ENCODE measurements at places on chromosomes 12 and 14. TPM values are rescaled to one million over a fixed set of nuclear protein-coding genes. Genes with fewer than 3 reads are reported as not detected.

DNA sequence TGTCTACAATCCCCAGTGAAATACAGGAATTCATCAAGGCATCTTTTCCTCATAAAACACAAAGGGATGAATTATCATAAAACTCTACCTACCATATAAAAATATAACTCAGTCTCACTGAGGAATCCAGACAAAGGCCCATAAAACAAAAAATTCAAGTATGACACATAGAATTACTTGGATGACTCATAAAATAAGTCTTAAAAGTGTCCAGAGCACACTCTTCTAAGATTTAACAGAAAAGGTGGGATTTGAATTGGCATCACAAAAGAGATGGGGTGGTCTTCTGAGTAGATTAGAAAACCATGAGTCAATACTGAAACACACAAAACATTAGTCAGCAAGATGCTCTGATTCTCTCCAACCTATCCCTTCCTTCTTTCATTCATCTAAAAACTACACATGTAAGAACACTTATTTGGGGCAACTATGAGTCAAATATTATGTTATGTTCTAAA lies 202.7 kb upstream of the GARIN6 start:
- peaks cover 5% of the 10 kb centered on the region for H3K4me1 ChIP-seq
- H3K27me3 ChIP-seq: no peaks in the 10 kb centered on the region
- DNase-seq: no peak
- no peak overlapping the region for H3K27ac ChIP-seq
- no peak overlapping the region for H3K4me3 ChIP-seq

DNA sequence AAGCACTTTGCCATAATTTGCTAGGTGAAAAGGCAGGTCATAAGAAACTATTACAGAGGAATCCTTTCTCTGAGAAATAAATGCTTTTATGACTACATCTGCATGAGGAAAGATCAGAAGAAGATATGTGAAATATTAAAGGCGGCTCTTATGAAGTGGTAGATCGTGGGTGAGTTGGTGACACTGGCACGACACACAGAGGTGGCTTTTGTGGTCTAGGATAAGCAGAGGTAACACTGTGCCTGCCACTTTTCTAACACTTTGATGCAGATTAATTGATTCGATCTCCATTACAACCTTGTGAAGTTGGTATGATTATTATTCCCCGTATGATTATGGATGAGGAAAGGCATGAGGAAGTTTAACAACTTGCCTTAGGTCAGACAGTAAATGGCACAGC lies 60.0 kb upstream of the ELK3 start:
- H3K4me1 ChIP-seq: peaks cover 14% of the 10 kb centered on the region
- DNase-seq: no peak
- no peaks in the 10 kb centered on the region for H3K36me3 ChIP-seq
- H3K27ac ChIP-seq: no peak overlapping the region

- H3K4me1 ChIP-seq: no peaks in the 10 kb centered on the region
- no peaks in the 10 kb centered on the region for H3K36me3 ChIP-seq
- no peak for DNase-seq
- no peaks in the 10 kb centered on the region for H3K27me3 ChIP-seq
Measured at GRCh38 chr14:91300283-91300895, 55.9 kb upstream of the GPR68 start.

- DNase-seq: no peak
- H3K36me3 ChIP-seq: no peaks in the 10 kb centered on the region
- H3K4me1 ChIP-seq: no peaks in the 10 kb centered on the region
- H3K27me3 ChIP-seq: no peaks in the 10 kb centered on the region
Measured at GRCh38 chr14:100640471-100641273, 53.5 kb upstream of the BEGAIN start.

ADAM20 gene
- 1.9 TPM for total RNA-seq

- H3K4me1 ChIP-seq: no peaks in the 10 kb centered on the region
- no peak for DNase-seq
- no peaks in the 10 kb centered on the region for H3K36me3 ChIP-seq
- no peak overlapping the region for H3K27ac ChIP-seq
- no peak overlapping the region for H3K4me3 ChIP-seq
Measured at GRCh38 chr14:71852181-71852580, 80.0 kb upstream of the RGS6 start.

KRT72 gene
- total RNA-seq: not detected

LUM gene
- 138 TPM for total RNA-seq

DNA sequence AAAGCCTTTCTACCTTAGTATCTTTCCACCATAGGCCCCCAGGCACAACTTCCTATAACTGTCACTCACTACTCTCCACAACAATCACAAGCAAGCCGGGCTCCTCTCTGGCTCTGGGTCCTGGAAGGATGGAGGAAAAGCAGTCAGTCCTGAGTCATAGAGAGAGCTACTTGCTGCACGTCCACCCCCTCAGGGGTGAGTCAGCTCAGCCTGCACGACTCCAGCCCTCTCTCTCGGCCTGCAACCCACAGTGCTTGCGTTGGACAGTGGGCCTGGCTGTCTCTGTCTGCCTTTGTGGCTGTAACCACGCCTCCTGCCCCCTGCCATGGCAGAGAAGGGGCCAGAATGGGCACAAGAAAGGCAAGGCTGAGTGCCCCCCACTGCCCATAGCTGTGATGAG lies 154.1 kb upstream of the FKBP4 start:
- H3K27me3 ChIP-seq: no peaks in the 10 kb centered on the region
- peaks cover 9% of the 10 kb centered on the region for H3K36me3 ChIP-seq
- H3K4me3 ChIP-seq: no peak overlapping the region
- H3K4me1 ChIP-seq: peaks cover 33% of the 10 kb centered on the region
- peak; percentile 79 for DNase-seq

DNA sequence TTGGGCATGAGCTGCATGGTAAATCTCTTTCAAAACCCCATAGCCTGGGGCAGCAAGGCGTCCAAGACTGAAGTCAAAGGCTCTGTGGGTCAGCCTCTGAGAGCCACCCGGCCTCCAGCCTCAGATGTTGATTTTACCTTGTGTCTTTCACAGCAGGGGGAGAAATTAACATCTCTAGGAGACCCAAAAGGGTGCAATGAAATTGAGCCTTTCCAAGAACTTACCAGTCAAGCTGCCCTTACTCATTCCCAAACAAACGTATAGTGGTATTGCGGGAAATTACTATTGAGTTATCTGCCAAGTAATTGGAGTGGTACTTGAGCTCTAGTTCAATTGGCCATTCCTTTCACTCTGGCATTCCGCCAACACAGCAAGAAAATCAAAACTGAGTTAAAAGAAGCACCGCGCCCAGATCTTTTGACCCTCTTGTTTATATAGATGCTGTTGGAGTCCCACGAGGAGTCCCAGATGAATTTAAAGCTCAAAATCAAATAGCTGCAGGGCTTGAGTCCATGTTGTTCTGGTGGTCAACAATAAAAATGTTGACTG lies 380.7 kb upstream of the SYT1 start:
- no peak for DNase-seq
- H3K4me3 ChIP-seq: no peak overlapping the region

GPR137C gene
- total RNA-seq: 0.14 TPM

DNA sequence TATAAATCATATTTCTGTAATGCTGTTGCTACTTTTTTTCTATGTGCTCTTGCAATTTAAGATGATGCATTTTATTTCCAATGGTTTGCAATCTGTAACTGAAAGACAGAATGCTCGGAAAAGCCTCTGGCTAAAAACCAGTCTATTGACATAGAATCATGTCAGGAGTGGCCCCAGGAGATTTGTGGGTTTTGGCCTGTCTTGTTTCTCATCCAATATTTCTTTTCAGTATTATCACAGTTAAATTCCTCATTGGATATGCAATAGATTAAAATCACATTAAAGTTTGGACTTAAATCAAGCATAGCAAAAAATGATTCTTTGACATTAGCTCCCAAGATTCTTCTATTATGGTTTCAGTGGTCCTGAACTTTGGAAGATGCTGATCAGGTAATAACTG lies 19.1 kb upstream of the SLC38A2 start:
- H3K27me3 ChIP-seq: no peaks in the 10 kb centered on the region
- no peaks in the 10 kb centered on the region for H3K36me3 ChIP-seq
- no peak overlapping the region for H3K4me3 ChIP-seq
- peak overlapping the region; percentile 96 for H3K27ac ChIP-seq

WNT1 gene
- 1.2 TPM for total RNA-seq

DNA sequence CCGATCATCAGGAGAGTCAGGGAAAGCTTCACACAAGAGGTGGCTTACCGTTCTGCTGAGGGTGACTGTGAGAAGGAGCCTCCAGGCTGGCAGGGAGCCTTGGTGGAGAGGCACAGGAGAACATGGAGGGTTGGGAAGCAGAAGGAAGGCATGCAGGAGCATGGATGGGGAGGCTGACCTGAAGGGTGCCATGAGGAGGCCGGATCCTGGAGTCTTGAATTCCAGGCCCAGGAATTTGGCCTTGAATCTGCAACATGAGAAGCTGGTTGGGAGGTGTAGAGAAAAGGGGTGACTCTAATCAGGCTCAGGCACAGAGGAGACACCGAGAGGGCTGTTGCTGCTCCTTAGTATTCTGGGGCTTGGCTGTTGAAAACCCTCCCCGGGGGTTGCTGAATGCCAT lies 130.2 kb downstream of the PELI2 start:
- no peaks in the 10 kb centered on the region for H3K4me1 ChIP-seq
- no peak for DNase-seq
- H3K4me3 ChIP-seq: no peak overlapping the region
- H3K27me3 ChIP-seq: no peaks in the 10 kb centered on the region
- H3K27ac ChIP-seq: no peak overlapping the region

HOXC9 gene
- total RNA-seq: not detected

- no peak for DNase-seq
- peaks cover 24% of the 10 kb centered on the region for H3K4me1 ChIP-seq
- H3K4me3 ChIP-seq: no peak overlapping the region
- no peaks in the 10 kb centered on the region for H3K27me3 ChIP-seq
- no peaks in the 10 kb centered on the region for H3K36me3 ChIP-seq
Measured at GRCh38 chr12:3607039-3607720, 116.2 kb downstream of the PRMT8 start.

SYNDIG1L gene
- total RNA-seq: 3.1 TPM

DNA sequence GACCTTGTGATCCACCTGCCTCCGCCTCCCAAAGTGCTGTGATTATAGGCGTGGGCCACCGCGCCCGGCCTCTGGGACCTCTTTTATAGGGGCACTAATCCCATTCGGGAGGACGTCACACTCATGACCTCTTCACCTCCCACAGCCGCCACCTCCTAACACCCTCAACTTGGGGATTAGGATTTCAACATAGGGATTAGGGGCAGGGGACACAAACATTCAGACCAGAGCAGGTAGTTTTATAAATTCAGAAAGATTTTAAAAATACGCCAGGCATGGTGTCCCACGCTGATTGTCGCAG lies 49.4 kb downstream of the TPCN1 start:
- H3K27me3 ChIP-seq: no peaks in the 10 kb centered on the region
- no peak for DNase-seq
- H3K4me1 ChIP-seq: peaks cover 23% of the 10 kb centered on the region
- peak overlapping the region; percentile 94 for H3K27ac ChIP-seq

GLT1D1 gene
- total RNA-seq: 0.68 TPM

DNA sequence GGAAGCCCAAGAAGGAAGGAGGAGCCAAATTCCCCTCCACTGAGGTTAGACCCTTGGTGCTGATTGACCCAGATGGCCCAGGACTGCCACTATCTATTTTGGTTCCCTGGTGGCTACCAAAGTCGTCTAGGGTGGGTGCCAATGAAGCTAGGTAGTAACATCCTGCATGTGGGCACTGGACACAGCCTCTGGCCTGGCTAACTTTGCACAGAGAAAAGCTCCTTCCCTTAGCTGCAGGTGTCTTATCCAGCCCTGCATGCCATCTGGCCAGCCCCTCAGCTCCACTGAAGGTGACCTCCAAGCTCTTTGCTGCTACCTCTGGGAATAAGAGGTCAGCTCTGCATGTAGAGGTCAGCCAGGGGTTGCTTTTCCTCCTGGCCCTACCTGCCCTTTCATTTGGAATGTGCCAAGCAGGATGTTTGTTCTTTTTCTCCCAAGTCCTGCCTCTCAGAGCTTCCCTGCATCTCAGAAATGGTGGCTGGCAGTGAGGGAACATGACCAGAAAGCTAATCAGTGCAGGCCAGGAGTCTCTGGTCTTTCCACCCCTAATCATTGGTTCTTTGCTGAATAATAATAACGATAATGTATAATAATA lies 34.0 kb downstream of the JDP2 start:
- no peak for DNase-seq
- H3K27ac ChIP-seq: no peak overlapping the region
- H3K4me3 ChIP-seq: no peak overlapping the region
- peaks cover 29% of the 10 kb centered on the region for H3K4me1 ChIP-seq
- peaks cover 17% of the 10 kb centered on the region for H3K36me3 ChIP-seq

DNA sequence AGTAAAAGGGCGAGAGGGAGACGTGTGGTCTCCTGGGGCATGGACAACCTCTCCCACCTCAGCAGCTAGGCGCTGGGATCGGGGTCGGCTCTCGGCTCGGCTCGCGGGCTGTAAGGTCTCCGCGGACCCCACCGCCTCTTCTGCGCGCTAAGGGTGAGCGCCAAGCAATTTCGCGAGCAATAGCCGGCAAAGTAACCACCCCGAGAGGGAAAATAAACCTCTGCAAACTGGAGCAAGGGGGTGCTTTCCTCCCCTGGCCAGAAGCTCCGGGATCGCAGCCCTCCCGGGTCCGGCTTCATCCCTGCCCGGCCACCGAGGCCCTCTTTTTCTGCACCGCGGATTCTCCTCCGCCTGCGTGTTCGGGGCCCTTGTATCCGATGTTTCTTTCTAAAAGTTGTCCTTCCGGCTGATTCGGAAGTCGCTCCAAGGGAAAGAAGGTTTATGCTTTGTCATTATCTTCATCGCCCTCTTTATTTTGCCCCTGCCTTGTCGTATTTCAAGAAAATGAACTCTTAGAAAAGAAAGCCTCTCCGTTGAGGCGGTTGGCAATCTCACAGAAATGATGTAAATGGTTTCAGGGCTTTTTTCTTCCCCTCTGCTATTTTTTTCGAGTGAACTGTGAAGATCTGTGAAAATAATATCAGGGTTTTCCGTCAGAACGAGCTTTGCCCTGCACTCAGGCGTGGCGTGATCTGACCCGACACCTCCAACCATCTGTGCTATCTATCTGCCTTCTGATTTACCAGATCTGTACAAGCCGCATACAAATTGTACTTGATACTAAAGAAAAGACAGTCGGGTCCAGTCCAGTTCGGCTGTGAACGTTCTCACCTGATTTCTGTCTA lies 1.7 kb upstream of the SIX6 start:
- H3K27ac ChIP-seq: no peak overlapping the region
- H3K4me3 ChIP-seq: no peak overlapping the region
- H3K27me3 ChIP-seq: peaks cover 29% of the 10 kb centered on the region
- H3K4me1 ChIP-seq: peaks cover 3% of the 10 kb centered on the region
- no peak for DNase-seq

- no peaks in the 10 kb centered on the region for H3K27me3 ChIP-seq
- H3K4me3 ChIP-seq: no peak overlapping the region
- DNase-seq: no peak
- H3K27ac ChIP-seq: no peak overlapping the region
- H3K36me3 ChIP-seq: no peaks in the 10 kb centered on the region
Measured at GRCh38 chr12:117227000-117227653, 36.9 kb upstream of the FBXO21 start.

- H3K36me3 ChIP-seq: peaks cover 29% of the 10 kb centered on the region
- no peak overlapping the region for H3K4me3 ChIP-seq
- DNase-seq: no peak
- H3K4me1 ChIP-seq: peaks cover 8% of the 10 kb centered on the region
- no peak overlapping the region for H3K27ac ChIP-seq
- H3K27me3 ChIP-seq: no peaks in the 10 kb centered on the region
Measured at GRCh38 chr12:112046003-112046402, 32.8 kb downstream of the ERP29 start.

GRCh38 chr12:75560167-75560566 lies 48.8 kb upstream of the KRR1 start:
- H3K36me3 ChIP-seq: no peaks in the 10 kb centered on the region
- no peak overlapping the region for H3K27ac ChIP-seq
- no peak for DNase-seq
- H3K4me3 ChIP-seq: no peak overlapping the region
- H3K27me3 ChIP-seq: no peaks in the 10 kb centered on the region
- H3K4me1 ChIP-seq: no peaks in the 10 kb centered on the region

Measured in thoracic aorta (tissue), 2 donors.